ENCODE measurements at places on chromosomes 4 and X.
A peak's percentile ranks its signal among the peaks of the same experiment; 100 is the strongest.

GRCh38 chr4:39961311-39961877 is 16.3 kb downstream of the PDS5A start:
- DNase-seq, result no peak

DNA sequence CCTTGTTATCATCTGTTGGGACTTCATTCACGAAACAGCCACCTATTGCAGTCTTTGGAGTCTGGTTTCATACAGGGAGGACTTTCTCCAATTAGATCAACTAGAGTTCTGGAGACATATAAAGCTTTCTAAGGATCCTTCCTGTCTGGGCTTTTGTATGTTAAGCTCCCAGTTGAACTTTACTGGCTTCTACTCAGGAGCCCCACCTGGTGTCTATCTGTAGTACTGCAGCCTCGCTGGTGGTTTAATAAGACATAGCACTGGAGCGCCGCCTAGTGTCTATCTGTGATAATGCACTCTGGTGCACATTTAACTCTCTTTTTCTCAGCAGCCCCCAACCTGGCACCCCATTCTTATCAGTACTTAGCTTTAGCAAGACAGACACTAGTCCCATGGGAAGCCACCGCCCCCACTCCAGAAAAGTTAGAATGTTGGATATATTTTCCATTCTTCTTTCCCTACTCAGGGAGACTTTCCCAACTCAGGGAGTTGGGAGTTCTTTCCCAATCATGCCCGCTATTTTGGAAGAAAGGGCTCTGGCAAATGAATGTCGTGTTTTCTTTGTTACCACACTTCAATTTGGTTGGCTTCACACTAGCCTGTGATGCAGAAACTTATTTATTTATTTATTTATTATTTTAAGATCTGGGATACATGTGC is 36.9 kb upstream of the SYTL4 start:
- DNase-seq, result peak; percentile 84

GRCh38 chr4:84563002-84563401 is 19.9 kb upstream of the CDS1 start:
- DNase-seq, result no peak

DNA sequence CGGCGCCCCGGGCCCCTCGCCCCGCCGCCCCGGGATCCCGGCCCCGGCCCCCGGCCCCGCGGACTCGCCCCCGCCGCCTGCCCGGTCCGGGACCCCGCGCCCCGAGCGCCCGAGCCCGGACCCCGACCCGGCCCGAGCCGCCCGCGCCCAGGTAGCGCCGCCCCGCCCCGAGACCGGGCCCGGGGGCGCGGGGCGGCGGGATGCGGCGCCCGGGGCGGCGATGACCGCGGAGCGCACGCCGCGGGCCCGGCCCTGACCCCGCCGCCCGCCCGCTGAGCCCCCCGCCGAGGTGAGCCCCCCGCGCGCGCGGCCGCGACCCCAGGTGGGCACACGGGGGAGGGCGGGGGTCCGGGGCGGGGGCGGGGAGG is 224 bp downstream of the FGFRL1 start:
- DNase-seq, result no peak

DNA sequence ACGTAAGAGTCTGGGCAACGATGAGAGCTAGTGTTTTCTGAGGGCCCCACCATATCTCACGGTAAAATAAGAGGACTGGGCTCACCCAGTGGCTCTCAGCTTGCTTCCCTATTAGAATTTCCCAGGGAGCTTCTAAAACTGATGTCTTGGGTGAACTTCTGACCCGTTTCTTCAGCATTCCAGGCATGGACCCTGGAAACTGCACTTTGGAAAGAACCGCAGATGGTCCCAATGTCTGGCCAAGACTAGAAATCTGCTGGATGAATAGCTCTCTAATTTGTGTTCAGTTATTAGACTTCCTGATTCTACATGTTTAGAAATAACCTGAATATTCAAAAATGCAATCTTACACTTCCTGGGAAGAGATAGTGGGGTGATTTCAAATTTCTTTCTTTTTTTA is 127.8 kb downstream of the ANOS1 start:
- DNase-seq, result no peak

DNA sequence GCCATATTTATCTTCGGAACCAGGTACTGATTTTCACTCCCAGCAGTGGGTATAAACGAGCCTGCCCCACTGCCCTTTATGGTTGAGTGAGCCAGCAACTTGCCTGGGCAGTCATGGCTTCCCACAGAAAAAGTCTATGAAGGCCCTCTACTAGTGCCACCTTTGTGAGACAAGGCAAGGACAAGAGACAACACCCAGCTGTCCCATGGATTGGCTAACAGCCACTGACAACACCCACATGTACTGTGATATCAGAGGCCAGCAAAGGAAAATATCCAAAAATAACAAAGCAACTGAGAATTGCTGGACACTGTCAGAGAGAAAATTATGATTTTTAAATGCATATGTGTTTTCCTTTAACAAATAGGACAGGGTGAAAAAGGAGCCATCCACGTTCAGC is 248.4 kb upstream of the TTC29 start:
- no peak for DNase-seq

DNA sequence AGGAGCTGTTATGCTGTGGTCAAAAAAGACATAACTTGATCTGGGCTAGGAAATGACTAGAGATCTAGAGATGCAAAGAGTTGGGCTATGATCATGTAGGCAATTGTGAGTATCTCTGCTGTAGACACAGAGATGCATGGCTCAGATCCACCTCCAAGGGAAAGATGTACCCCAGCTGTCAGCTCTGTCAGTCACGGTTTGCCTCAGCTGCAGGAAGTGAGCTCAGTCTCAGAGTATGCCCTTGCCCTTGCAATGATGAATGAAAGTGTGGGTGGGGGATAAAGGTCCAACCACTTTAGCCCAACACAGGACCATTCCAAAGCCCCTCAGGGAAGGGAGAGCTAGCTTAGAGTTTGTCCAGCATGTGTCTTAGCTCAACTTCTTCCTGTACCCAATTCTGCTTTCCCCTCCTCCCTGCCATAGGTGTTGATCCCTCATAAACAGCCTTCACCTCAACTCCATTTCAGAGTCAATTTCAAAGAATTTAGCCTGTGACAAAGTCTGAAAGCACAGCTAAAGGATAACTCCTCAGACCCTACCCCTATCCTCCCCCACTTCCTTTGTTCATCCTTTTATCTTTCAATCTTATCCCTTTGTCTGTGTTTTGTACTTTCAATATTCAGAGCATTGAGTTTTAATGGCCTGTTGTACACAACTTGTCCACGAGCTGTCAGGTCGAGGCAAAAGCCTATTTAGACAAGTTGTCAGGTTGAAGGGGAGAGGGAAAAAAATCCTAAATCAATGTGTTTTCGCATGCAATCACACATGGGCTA is 90.6 kb downstream of the MID1IP1 start:
- DNase-seq, result no peak

DNA sequence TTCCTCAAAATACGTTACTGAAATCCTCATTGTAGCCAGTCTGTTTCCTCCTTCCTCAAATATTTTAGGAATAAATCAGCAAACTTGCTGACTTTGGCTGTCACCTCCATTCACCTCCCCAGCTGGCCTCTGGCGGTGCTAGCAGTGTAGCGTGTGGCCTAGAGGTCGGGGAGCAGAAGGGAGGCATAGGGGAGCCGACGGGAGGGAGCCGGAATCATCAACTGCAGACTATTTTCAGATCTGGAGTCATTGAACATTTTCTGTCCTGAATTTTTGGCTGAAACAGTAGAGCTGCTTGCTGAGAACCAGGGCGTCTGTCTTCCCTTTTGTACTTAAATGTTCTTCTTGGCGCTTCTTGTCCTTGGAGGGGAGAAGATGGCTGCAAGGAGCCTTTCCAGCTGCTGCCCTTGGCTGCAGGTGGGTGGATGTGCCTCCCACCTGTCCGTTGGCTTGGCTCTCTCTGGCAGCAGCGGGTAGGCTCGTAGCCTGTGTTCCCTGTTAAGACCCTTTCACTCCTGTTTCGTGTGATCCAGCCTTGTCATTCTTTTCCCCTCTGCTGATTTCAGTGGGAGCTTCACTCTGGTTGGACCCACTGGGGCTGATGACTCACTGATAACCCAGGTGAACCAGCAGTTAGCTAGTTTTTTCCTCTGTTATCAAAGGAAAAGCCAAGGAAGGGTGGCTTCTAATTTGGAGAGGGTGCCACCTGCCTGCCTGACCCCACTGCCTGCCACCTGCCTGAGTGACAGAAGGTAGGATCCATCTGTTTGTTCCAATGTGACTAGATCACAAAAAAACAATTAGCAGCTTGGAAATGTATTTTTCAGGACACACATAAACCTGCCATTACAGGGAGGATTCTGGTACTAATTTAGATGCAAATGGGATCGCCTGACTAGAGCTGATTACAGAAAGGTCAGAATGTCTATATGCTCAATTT is 135.9 kb downstream of the GATB start:
- DNase-seq, result no peak

GRCh38 chrX:51459125-51459524 is 37.3 kb downstream of the NUDT11 start:
- DNase-seq, result no peak

- DNase-seq, result no peak
Measured at GRCh38 chr4:24108567-24108966, 218.7 kb upstream of the PPARGC1A start.

GRCh38 chr4:8279321-8280157 is 10.0 kb downstream of the HTRA3 start:
- no peak for DNase-seq

DNA sequence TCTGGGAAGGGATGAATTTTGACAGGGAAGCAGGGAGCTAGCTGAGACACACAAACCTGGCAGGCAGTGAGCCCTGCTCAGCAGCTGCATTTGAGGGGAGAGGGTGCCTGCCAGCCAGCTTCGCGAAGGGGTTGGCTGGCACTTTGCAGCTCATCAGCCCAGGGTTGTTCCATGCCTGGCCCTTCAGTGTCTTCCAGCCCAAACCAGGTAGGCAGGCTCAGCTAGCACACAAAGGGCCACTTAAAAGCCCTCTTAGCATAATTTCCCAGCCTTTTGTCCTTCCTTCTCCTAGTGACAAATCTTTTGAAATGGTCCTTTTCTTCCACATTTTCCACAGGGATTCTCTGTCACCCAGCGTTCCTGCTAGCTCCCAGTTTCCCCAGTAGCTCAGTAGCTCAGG is 4.3 kb upstream of the FRMPD3 start:
- DNase-seq, result no peak

DNA sequence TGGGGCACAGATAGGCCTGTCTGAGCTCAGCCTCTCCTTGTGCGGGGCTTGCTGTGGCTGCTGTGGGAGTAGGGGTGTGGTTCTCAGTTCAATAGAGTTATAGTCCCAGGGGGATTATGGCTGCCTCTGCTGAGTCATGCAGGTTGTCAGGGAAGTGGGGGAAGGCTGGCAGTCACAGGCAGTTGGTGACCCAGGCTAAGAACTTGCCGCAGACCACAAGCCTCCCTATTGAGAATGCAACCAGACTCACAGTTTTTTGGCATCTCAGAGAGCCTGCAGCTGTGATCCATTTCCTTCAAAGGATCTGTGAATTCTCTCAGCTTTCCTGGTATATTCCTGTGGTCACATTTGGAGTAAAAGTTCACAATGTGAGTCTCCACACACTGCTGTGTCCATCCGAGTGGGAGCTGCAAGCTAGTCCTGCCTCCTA is 364.9 kb downstream of the ZNF674 start:
- DNase-seq, result no peak

DNA sequence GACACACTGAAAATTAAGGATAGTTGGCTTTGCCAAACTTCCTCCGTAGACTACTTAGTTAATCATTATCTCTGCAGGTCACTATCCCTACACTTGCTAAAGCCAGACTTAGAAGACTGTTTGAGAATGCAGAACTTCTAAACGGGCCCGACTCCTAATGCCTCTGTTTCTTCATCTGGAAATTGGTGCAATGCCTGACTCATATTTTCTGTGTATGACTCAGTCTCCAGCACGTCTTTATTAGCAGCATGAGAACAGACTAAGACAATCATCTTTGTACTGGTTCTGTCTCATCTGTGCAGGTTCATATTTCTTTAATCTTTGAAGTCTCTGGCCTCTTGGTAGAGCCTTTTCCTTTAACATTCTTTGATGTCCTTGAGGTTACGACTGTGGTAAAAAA is 411.9 kb upstream of the ACTRT1 start:
- no peak for DNase-seq

- DNase-seq, result no peak
Measured at GRCh38 chr4:110988722-110989121, 365.8 kb upstream of the PITX2 start.

DNA sequence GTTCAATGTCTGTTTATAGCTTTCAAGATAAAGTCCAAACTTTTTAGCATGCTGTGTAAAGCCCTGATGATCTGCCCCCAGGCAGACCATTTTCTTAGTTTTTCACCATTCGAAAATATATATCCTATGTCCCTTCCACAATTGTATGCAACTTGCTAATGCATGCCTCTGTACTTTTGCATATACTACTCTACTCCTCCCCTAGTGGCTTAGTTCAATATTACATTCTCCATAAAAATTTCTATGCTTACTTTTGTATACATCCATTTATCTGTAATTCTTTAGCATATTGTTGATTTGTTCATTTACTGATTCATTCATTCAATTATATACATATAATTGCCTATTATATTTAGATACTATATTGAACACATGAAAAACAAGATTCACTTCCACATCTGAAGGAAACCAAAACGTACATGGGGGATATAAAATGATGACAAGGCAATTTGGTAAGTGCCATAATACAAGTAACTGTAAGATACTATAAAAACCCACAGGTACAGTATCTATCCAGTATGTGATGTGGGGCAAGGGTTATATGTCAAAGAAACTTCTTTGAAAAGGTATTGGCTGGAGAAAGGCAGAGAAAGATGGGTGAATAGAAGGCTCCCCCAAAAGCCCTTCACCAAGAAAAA is 902.5 kb downstream of the FAM133A start:
- no peak for DNase-seq

GRCh38 chr4:152160225-152160800 is 375.6 kb downstream of the FBXW7 start:
- DNase-seq, result no peak

- DNase-seq, result no peak
Measured at GRCh38 chr4:78645853-78646757, 94.5 kb downstream of the ANXA3 start.

GRCh38 chr4:16859031-16859430 is 39.4 kb downstream of the LDB2 start:
- DNase-seq, result no peak

GRCh38 chr4:26020083-26020668 is 106.2 kb downstream of the SMIM20 start:
- DNase-seq, result no peak

DNA sequence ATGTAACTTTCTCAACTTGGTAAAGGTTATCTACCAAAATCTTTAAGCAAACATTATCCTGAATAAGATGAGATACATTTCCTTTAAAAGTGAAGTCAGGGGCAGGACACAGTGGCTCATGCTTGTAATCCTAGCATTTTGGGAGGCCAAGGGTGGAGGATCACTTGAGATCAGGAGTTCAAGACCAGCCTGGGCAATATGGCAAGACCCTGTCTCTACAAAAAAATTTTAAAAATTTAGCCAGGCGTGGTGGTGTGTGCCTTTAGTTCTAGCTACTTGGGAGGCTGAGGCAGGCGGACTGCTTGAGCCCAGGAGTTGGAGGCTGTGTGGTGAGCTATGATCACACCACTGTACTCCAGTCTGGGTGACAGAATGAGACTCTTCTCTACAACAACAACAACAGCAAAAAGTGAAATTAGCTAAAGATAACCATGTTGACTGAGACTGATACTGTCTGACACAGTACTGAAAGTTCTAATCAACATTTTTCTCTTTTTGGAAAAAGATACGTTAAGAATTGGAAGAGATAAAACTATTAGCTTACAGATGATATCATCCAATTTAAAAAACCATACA is 4.9 kb downstream of the DCAF16 start:
- no peak for DNase-seq

GRCh38 chr4:38164346-38164745 is 204.1 kb downstream of the PTTG2 start:
- no peak for DNase-seq

- no peak for DNase-seq
Measured at GRCh38 chr4:169682372-169683047, 62.1 kb downstream of the CLCN3 start.

- no peak for DNase-seq
Measured at GRCh38 chrX:134999469-134999868, 8.7 kb downstream of the SMIM10 start.
